ENCODE measurements at places on chromosomes 4 and X.

DNA sequence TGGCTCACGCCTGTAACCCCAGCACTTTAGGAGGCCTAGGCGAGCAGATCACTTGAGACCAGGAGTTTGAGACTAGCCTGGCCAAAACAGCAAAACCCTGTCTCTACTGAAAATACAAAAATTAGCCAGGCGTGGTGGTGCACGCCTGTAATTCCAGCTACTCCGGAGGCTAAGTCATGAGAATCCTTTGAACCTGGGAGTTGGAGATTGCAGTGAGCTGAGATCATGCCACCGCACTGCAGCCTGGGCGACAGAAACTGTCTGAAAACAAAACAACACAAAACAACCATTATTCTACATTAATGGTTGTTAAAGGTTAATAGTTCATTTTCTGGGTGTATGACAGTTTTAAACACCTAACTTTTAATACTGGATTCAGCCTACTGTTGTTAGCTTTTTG is 1.6 kb upstream of the SMARCA5 start:
- DNase-seq: no peak

DNA sequence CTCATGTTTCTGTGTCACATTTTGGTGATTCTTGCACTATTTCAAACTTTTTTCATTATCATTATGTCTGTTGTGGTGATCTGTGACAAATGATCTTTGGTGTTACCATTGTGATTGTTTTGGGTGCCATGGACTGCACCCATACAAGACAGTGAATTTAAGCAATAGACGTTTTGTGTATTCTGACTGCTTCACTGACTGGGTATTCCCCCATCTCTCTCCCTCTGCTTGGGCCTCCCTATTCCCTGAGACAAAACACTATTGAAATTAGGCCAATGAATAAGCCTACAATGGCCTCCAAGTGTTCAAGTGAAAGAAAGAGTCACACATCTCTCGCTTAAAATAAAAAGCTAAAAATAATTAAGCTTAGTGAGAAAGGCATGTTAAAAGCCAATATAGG is 60.2 kb downstream of the BANK1 start:
- DNase-seq: no peak

DNA sequence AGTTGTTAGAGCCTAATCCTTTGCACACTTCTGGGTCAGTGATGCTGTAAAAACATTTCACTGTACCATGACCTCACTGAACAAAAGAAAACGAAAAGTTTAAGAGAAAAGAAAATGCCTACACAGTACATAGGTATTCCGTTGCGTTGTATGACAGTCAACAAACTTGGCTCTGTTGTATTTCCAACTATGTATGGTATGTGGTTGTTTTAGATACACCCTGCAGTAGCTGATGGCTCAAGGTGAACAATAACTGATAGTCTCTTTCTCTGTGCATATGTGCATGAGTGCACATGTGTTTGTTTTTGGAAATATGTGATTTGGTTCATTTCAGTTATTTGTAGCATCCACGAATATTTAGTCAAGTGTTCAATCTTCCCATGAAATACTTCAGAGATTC is 176.0 kb downstream of the BMPR1B start:
- DNase-seq: no peak

- DNase-seq: no peak
Measured at GRCh38 chr4:165319030-165319429, 8.4 kb upstream of the MSMO1 start.

- no peak for DNase-seq
Measured at GRCh38 chr4:188691811-188692210, 552.6 kb downstream of the TRIML1 start.

DNA sequence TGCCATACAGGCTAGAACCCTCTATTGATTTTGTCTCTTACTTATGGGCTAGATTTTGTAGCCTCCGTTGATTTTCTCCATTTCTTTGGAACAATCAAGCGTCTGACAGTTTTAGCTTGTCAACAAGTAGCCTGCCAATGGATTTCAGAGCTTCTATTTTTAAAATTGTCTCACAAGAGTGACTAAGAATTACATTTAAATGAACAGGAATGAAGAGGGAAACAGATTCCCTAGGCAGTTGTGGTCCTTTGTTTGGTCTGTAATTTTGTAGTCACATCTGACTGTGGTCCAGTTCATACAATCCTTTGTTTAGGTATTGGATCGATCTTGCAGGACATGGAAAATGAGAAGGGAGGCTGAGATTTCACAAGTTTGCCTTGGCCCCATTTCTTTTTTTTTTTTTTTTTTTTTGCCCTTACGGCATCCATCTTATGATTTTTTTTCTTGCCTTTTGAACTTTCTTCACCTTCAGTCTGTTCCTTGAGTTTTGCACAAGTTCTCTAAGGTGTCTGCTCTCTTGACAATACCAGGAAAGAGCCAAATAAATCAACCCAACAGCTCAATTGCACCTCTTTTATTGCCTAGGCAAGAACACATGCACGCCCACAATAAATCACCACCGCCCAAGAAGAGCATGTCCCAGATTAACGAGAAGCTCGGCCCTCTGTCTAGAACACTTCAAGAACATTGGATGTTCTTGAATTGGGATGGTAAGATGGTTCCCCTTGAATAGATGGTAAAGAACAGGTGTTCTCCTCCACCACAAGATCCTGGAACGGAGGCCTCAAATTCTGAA is 86.5 kb upstream of the EGFL6 start:
- DNase-seq: no peak

DNA sequence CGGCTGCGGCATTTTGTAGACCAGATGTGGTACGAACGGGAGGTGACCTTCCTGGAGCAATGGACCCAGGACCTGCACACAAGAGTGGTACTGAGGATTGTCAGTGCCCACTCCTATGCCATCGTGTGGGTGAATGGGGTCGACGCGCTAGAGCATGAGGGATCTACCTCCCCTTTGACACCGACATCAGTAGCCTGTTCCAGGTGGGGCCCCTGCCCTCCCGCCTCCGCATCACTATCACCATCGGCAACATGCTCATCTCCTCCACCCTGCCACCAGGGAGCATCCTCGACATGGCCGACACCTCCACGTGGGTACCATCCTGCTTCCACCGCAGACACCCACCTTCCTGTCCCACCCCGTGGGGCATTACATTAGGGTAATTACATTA is 46.2 kb downstream of the SMARCA5 start:
- no peak for DNase-seq

- DNase-seq: no peak
Measured at GRCh38 chr4:70608324-70608723, 16.3 kb downstream of the AMBN start.

DNA sequence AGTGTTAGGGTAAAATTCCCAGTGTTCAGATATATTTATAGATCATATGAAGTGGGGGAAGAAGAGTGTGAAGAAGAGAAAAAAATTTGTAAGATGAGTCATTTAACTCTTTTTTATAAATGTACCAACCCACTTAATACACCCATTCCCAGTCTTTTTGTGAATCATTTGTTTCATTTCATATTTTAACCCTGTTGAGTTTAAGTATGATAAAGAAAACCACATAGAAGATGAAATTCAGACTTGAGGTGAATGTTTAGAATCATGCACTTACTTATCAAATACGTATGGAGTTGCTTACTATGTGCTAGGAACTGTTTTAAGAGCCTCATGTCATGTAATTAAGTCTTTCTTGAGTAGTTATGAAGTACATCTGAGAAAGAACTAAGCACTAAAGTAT is 56.6 kb upstream of the DAPP1 start:
- no peak for DNase-seq

- DNase-seq: no peak
Measured at GRCh38 chr4:150009533-150009932, 68.7 kb upstream of the DCLK2 start.

GRCh38 chr4:184373886-184374405 is 100.4 kb downstream of the IRF2 start:
- no peak for DNase-seq

GRCh38 chr4:110155654-110156053 is 42.8 kb downstream of the ELOVL6 start:
- DNase-seq: no peak

DNA sequence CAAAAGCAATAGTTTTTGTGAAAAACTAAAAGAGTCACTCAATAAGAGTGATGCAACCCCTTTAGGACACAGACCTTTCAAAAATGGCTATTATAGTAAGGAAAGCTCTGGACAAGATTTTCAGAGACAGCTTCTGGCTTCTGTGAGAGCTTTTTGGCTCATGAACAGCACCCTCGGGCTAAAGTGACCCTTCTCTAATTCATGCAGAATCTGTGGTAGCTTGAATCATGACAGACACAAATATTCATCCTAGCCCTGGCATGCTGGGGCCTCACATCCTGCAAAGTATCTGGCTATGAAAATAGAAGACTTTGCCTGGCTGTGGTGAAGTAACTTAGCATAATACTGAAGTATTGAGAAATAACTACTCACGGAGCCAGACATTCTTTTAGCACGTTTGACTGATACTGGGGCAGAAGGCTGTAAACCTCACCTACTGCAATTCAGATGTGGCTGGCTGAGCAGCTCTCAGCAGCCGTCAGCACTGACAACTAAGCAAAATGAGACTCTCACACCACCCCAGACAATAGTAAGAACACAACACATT is 327.3 kb downstream of the MAPK10 start:
- DNase-seq: no peak

DNA sequence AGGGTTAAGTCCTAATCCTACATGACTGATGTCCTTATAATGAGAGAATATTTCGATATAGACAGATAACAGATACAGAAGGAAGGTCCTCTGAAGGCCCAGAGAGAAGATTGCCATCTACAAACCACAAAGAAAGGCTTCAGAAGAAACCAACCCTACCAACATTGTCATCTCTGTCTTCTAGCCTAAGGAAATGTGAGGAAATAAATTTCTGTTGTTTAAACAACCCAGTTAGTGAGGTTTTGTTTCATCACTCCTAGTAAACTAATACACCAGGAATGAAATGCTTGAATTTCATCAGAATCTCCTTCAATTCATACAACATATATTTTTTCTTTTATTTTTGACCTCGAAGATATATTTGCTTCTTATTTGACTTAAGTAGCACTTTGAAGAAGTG is 1527.8 kb downstream of the STIM2 start:
- DNase-seq: no peak

DNA sequence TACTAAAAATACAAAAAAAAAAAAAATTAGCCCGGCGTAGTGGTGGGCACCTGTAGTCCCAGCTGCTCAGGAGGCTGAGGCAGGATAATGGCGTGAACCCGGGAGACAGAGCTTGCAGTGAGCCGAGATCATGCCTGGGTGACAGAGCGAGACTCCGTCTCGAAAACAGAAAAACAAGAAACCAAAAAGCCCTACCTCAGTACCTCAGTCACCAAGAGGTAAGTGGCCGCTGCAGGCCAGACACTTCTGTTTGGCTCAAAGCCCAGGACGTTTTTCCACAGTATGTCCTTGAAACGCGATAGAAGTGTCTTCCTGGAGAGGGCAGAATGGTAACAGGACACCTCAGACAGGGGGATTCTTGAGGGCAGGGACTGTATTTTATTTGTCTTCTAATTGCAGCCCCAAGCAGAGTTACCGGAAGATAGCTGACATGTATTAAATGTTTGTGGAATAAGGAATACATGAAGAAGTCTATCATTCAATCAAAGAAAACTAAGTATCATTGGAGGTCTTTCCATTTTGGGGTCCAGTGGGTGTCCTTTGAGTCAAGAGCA is 63.6 kb downstream of the CLNK start:
- no peak for DNase-seq

DNA sequence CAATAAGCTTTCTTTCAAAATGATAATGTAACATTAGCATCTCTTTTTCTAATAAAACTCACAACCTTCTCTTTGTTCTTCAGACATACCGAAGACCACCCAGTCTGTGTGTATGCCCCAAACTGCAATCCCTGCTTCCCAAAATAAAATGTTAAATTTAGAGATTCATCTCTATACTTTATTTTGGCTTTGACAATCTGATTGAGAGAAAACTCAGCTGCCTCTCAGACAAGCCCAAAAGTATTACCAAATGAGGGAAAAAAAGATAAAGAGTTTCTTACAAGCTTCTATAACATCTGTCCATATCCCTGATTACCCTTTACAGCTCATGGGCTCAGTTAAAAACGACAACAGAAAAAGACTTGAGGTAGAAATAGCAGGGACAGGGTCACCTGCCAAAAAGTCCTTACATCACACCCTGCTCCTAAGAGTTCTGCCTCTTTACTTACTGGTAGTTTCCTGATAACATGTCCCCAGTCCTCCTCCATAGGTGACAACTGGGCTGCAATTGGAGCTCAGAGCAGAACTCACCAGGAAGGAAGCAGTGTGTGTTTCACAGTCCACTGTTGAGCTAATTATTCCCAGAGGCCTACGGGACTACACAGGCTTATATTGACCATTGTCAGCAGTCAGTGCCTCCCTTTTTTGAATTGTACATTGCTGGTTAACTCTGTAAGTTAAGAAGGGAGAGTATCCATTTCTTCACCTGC is 70.9 kb upstream of the FAM9C start:
- DNase-seq: no peak

- DNase-seq: no peak
Measured at GRCh38 chr4:111813555-111814140, 331.6 kb upstream of the FAM241A start.

GRCh38 chr4:113555868-113556267 is 205.7 kb downstream of the CAMK2D start:
- DNase-seq: no peak

GRCh38 chrX:38275615-38276014 is 51.7 kb downstream of the RPGR start:
- DNase-seq: no peak

DNA sequence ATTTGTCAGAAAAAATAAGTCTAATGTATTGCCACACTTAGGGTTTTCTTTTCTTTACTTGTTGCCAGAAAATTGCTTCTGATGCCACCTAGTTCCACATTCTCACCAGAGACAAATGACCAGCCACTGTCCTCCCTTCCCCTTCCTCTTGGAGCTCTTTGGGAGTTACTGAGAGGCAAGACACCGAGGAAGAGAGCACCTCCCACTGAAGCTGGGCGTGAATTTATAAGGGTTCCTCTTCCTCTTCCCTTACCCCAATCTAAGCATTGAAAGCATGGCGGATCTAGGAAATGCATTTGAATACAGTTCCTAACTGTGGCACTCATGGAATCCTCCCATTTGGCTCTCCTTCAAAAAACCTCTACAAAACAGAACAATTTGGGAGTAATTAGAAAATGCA is 30.0 kb downstream of the ANXA3 start:
- no peak for DNase-seq

- peak; percentile 68 for DNase-seq
Measured at GRCh38 chrX:9995855-9996339, 28.7 kb downstream of the CLDN34 start.

- no peak for DNase-seq
Measured at GRCh38 chrX:118459494-118459893, 36.1 kb upstream of the DOCK11 start.

DNA sequence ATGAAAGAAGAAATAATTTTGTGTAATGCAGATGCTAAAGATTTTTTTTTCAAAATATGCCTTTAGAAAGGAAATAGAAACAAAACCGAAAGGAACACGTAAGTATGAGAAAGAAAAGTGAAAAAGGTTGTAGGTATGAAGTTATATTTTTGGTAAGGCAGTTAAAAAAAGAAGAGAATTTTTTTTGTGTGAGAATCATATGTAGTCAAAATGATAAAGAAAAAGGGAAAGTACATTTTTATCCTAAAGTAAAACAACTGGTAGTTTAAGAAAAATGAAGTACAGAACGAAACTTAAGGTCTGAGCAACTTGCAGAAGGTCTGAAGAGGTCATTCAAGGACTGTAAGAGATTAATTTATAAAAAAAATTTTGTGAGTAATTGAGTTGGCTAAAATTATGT is 164.0 kb upstream of the TRAM1L1 start:
- DNase-seq: no peak

All from activated gamma-delta T cell treated with anti-CD3 and anti-CD28 coated beads, Interleukin-2, amount 50 U/mL, for 16 hours (primary cell).